Activated CD4-positive, alpha-beta T cell treated with anti-CD3 and anti-CD28 coated beads, Interleukin-2, amount 50 U/mL, for 24 hours (primary cell): ENCODE measurements at places on chromosomes 3 and 15.

- DNase-seq: no peak
Observed at GRCh38 chr15:83911345-83911744, 257.4 kb downstream of the ADAMTSL3 start.

DNA sequence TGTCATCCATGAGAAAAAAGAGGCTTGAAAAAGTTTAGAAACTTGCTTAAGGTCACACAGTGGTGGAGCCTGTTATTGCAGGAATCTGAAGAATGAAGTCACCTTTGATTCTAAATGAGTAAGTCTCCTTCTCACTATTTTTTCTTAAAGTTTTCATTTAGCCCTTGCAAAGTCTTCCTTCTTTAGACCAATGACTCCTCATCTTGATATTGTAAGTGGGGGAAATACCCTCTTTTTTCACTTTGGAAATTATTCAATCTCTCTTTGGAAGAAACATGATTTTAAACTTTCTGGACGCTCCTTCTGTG is 787 bp upstream of the SLMAP start:
- DNase-seq: no peak

- DNase-seq: no peak
Observed at GRCh38 chr3:62020706-62021105, 352.6 kb downstream of the FEZF2 start.

DNA sequence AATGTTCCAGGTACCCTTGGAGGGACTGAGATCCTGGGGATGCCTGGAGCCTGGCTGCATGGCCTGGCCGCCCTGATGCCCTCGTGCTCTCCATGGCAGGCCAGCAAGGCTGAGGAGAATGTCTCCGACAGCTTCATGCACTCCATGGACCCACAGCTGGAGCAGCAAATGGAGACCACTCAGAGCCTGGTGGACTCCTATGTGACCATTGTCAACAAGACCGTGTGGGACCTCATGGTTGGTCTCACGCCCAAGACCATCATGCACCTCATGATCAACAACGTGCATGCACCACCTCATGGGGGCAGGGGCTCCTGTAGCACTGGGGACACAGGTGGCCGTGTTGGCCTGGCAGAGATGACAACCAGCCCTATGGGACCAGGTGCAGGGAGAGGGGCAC is 19.7 kb downstream of the GOLGA6A start:
- no peak for DNase-seq

DNA sequence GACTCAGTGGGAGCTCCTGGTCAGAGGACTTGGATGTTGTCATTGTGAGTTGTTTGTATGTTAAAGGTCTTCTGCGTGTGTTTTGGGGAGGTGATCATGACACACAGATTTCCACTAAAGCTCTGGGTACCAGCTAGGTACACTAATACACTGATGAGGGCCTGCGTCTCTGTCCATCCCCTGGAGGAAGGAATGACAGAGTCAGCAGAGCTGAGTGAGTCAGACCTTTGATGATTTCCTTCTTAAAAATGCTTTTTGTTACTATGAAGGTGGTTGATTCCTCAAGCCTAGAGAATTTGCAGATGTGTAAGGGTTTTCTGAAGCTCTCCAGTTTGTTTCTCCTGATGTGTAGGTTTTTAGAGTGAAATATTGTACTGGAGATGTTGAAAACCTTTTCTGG is 424.1 kb upstream of the TPM1 start:
- no peak for DNase-seq

DNA sequence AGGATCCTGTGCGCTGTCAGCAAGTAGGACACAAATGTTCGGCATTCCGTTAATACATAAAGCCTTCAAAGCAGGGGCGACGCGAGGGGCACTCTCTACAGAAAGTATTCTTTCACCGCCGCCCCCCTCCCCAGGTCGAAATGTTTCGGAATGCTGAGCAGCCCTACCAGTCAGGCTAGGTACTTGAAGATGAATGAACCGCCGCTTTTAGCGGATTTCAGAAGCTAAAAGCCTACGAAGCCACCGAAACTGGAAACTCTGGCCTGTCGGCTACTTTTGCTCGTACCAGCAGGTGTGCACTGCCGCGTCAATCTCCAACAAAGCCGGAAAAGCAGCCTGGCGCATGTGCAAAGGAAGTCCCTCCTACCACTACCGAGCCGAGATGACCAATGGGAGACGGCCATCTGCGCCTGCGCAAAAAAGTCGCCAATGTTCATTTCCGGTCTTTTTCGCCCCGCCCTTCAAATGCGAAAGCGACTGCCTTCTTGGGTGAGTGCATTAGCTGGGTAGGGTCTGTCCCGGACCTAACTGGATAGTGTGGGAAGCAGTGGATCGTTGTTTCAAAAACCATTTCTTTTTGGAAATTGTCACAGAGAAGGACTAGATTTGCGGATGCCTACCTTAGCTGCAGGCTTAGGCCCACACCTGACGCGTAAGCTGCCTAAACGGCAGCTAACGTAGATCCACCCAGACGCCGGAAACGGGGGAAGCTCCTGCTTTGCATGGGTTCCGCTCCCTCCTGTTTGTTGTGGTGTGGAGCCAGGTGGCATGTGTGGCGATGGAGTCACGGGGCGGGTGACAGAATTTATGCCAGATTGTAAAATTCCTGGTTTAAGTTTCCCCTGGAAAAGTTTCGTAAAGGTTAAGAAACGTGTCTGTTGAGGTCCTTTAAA is at the start of gene WDR5B:
TSS of gene WDR5B (minus strand) at position 301 of the 893 bp plus-strand sequence. CDS start 534 bp downstream, outside the sequence.
- peak; percentile 99 for DNase-seq
